ENCODE measurements at places on chromosomes 12 and 14. TPM values are rescaled to one million over a fixed set of nuclear protein-coding genes. Genes with fewer than 3 reads are reported as not detected.

DNA sequence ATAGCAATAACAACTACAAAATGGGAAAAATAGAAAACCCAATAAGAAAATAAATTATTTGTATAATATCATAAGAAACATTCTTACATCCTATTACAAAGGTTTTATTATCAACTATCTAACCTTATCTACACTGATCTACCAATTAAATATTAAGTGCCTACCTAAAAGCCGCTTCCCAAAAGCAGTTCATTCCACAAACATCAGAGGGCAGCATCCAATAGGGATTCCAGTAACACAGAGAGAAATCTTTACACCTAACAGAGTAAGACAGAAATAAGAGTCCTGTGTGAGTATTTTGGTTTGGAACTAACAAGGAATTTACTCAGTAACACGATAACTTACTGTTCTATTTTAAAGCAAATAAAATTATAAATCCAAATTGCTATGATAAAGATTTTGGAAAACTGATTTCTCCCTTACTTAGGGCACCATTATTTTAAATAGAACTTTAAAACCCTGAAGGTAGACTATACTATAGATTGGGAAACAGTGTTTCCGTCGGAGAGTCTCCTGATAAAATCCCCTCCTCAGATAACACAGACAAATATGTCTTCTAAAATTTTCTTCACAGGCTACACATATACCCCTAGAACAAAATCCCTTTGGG lies 15.0 kb downstream of the GXYLT1 start:
- DNase-seq: no peak

Gene SYT1
- 9.0 TPM for total RNA-seq

Gene COX8C
- total RNA-seq: not detected

DNA sequence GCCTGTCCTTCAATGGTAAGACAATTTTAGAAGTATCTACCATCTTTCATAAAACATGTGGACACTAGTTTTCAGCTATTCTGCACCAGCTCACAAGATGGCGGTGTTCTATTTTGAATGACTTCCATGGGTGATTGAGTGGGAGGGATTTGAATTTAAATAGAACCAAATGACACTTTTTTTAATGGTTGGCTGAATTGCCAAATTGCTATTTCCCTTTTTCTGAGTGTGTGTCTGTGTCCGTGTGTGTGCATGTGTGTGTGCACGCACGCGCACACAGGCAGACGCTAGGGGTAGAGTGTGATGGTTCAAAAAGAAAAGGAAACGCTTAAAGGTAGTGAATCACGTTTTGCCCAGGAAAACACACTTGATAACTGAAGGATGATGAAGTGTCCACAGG lies 362.6 kb downstream of the DAD1 start:
- no peak for DNase-seq

- DNase-seq: no peak
Observed at GRCh38 chr14:65791191-65791981, 378.9 kb downstream of the FUT8 start.

Gene KRT73
- total RNA-seq: not detected

- peak; percentile 89 for DNase-seq
Observed at GRCh38 chr12:13044002-13044905, at the start of gene FAM234B. Gene FAM234B (plus strand): TSS chr12:13044381. CDS start chr12:13044404, 23 bp downstream.

DNA sequence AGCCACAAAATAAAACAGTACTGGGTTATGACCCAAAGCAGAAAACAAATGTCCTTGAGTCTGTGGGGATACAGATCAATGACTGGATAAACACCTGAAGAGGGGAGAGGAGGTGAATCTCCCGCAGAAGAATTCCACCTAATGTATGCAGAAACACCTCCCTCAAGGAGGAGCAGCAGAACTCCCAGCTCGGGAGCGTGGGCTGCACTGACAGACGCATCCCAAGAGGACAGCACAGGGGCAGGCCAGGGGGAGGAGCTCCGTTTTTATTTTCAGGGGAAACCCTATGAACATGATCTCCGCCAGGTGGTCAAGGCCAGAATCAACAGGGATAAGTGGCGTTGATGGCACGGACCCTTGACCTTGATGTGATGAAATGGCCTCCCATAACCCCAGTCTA lies 41.8 kb upstream of the PPP2R5C start:
- DNase-seq: peak; percentile 48

- DNase-seq: no peak
Observed at GRCh38 chr12:92621833-92622232, 81.0 kb upstream of the PLEKHG7 start.

DNA sequence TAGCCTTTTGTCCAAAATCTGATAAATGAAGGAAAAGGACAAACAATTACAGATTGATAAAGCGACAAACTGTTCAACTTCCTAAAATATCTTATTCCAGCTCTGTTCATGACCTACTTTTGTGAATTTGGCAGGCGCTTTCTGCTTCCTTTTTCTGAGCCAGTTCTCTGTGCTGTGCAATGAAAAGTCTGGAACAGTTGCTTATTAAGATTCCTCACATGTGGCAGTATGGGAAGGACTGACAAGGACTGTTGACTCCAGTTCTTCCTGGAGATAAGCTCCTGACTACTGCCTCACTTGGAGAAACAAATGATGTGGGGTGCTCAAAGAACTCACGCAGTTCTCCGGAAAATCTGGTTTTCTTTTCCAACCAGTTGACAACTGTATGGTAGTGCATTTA lies 58.3 kb upstream of the ANP32D start:
- DNase-seq: no peak

DNA sequence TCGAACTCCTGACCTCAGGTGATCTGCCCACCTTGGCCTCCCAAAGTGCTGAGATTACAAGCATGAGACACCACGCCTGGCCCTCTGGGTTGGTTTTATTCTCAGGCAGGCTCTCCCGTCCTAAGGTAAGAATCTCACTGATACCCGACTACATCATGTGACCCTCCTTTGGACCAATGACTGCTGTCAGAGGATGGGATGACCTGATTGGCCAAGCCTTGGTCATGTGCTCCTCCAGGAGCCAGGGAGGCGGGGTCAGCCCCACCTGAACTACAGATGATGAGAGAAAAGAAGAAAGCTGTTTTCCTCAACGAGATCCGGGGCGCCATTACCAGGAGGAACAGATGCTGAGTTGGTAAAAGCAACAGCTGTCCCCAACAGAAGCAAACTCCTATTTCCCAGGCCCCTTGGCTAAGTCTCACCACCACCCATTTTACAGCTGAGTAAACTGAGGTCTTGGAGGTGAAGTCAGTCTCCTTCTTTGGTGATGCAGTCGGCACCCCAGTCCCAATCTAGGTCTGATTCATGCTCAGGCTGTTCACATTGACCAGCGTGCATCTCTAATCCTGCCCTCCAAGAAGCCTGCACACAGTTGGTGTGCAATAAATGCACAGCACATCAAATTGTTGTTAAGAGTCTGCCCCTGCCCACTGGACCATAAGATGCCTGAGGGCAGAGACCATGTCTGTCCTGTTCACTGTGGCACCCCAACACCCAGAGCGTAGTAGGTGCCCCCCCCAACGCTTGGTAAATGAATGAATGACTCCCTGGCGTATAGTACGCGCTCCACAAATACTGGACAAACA lies 118.8 kb downstream of the SCARB1 start:
- no peak for DNase-seq

Gene SLC6A15
- 0.58 TPM for total RNA-seq

GRCh38 chr14:104545151-104545941 lies 34.2 kb upstream of the C14orf180 start:
- DNase-seq: peak; percentile 51

Gene FSCB
- total RNA-seq: 0.36 TPM

GRCh38 chr12:64299628-64300027 lies 77.5 kb upstream of the KICS2 start:
- DNase-seq: no peak

DNA sequence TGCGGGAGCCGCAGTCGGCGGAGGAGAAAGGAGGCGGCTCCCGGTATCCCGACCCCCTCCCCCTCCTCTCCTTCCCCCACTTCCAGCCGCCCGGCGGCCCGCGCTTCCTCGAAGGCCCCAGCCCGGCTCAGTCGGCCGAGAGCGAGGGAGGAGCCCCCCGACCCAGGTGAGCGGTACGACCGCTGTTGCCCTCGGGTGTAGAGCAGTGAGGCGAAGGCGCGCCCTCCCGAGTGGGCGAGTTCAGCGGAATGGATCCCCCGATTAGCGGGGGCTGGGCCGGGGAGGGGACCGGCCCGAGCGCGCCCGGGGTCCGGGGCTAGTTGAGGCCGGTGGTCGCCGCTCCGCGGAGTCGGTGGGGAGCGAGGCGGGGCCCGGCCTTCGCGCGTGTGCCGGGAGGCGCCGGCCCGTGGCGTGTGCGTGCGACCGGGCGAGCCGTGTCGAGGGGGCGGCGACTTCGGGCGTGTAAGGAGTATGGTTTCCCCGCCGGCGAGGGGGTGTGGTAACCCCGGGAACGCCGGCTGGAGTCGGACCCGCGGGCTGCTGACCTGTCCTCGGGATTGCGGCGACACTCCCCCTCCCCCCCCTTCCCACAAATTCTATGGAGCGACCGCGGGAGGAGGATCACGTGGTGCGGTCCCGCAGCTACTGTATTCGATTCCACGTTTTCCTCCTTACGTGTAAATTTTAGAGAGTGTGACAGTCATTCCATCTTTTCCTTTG lies 501 bp downstream of the RIMKLB start:
- DNase-seq: peak; percentile 84

Gene SIRT4
- total RNA-seq: 0.76 TPM

GRCh38 chr14:59890676-59891075 lies 20.1 kb upstream of the RTN1 start:
- DNase-seq: no peak

Gene LALBA
- not detected for total RNA-seq

DNA sequence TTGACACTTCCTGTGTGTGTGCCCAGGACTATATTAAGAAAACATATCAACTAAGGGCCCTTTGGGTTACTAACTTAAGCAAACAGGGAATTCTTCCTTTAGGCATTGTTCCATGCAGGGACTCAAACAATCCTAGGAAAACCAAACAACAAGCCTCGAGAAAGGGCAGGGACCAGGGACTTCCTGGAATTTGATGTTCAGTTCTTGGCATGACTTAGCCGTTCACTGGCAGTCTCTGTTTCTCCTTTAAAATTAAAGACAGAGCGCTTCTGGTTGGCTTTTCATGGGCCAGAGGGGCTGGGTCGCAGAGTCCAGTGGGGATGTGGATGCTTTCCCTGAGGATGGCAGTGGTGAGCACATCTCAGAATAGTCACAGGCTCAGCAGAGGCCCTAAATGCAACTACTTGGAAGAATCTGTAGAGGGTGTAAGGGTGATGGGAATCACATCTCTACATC lies 35.2 kb downstream of the RNFT2 start:
- DNase-seq: no peak

Gene EIF2S3B
- 0.62 TPM for total RNA-seq

DNA sequence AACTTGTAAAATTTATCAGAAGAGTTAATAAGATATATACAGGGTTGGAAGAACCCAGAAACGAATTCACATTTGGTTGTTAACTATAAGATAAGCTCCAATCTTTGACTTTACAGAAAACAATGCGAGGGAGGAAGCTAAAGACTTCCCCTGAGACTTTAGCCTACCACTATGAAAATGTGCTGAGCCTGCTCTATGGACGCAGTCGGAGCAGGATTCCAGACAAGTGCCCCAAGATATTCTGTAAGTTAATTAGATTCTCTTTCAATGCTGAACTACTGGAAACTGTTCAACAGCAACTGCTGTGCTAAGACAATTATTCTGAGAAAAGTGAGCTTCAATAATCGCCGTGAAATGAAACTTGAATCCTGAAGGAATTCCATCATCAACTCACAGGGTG lies 8.3 kb upstream of the LRRC10 start:
- no peak for DNase-seq

Gene VRTN
- not detected for total RNA-seq

GRCh38 chr12:94795520-94795919 lies 145.2 kb upstream of the TMCC3 start:
- no peak for DNase-seq

GRCh38 chr12:6340745-6341416 lies 995 bp downstream of the TNFRSF1A start:
- no peak for DNase-seq

DNA sequence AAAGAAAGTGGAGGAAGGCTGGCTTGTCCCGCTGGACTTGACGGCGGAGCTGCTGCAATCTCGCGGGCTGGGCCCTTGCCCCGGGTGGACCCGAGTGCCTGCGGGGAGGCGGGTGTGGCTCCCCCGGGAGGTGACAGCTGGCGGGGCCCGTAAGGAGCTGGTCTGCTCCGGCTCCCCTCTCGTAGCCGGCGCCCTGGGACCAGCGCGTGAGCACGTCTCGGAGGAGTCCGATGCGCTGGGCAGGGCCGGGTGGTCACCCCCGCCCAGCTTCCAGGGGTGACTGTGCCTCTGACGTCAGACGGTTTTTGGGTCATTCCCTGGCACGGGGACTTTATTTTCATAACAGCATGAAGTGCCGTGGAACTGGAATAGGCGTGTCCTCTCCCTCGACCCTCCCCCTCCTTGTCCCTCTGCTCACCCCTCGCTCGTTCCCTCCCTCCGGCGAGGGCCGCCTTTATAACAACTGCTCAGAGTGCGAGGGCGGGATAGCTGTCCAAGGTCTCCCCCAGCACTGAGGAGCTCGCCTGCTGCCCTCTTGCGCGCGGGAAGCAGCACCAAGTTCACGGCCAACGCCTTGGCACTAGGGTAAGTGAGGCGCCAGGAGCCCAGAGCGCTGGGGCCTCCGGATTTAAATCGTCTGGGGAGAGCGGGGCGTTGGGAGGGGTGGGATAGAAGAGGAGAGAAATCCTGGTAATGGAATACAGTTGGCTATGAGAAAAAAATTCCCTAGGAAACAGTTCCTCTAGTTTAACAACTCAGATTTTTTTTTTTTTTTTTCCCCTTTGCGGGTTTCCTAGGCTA lies at the start of gene GPRC5A:
TSS of gene GPRC5A (plus strand) at position 483 of the 801 bp plus-strand sequence. CDS start 16,688 bp downstream, outside the sequence.
- peak; percentile 82 for DNase-seq

GRCh38 chr14:98840511-98840910 lies 431.5 kb downstream of the BCL11B start:
- no peak for DNase-seq

GRCh38 chr12:85765453-85765869 lies 70.7 kb downstream of the RASSF9 start:
- DNase-seq: no peak

DNA sequence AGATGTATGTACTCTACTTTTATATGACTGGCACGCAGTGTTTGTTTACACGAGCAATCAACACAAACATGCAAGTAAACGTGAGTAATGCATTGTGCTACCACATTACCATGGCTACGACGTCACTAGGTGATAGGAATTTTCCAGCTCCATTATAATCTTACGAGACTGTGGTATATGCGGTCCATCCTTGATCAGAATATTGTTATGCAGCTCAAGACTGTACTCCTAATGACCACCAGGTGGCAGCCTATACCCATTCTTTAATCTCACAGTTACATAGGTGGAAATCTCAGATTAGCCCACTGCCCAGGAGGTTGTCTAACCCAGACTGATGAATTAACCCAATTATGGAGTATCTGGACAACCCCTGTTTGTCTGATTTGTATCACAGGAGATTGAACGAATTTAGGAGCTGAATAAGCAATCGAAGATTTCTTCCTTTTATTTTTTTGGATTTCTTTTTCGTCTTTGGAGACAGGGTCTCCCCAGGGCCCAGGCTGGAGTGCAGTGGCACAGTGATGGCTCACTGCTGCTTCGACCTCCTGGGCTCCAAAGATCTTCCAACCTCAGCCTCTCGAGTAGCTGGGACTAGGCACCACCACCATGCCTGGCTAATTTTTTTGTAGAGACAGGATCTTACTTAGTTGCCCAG lies 8.7 kb upstream of the TESPA1 start:
- DNase-seq: no peak

- no peak for DNase-seq
Observed at GRCh38 chr14:81235096-81235495, 14.3 kb upstream of the GTF2A1 start.

Data from sciatic nerve (tissue), 2 donors.